ENCODE measurements at places on chromosomes 2 and 18. TPM values are rescaled to one million over a fixed set of nuclear protein-coding genes. Genes with fewer than 3 reads are reported as not detected.

LPIN2 gene
- 39.3 TPM for total RNA-seq

GAD1 gene
- total RNA-seq, result 0.31 TPM

MOGAT1 gene
- total RNA-seq, result not detected

CD8A gene
- total RNA-seq, result 0.38 TPM

LYG2 gene
- not detected for total RNA-seq

FAHD2B gene
- total RNA-seq, result 37.4 TPM

FBXO48 gene
- 0.77 TPM for total RNA-seq

PLGLB1 gene
- 8.4 TPM for total RNA-seq

DSC2 gene
- total RNA-seq, result 64.7 TPM

DNA sequence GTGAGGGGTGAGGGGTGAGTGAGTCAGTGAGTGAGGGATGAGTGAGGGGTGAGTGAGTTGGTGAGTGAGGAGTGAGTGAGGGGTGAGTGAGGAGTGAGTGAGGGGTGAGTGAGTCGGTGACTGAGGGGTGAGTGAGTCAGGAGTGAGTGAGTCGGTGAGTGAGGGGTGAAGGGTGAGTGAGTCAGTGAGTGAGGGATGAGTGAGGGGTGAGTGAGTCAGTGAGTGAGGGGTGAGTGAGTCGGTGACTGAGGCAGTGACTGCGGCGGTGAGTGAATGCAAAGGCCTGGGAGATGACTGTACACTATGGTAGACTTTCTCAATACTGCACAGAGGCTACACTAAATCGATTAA lies 16.6 kb downstream of the THAP4 start:
- no peak for DNase-seq

DNA sequence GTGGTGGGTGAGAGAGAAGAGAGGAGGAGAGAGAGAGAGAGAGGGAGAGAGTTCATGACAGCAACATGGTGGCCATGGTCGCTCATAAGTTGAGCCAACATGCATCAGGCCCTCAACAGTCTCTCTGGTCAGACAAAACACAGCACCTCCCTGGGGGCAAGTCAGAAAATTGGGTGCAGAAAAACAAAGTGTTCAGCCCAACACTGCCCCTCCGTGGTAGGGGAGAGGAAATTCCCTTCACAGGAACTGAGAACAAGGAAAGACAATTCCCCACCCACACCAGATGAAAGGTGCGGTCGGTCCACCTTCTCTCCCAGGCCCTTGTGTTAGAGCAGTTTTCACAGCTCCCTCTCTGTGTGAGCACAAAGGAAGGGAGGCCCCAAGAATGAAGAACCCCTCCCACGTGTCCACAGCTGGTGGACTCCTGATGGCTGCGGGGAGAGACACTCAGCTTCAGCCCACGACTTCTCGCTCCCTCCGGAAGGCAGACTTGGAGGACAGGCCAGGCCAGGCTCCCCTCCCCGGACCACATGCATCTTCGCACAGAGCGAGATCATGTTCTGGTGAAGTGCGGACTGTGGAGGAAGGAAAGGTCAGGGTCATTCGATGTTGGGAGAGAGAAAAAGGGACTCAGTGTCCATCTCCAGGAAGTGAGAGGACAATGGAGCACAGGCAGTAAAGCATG lies 181.7 kb downstream of the ANAPC1 start:
- no peak for DNase-seq

DNA sequence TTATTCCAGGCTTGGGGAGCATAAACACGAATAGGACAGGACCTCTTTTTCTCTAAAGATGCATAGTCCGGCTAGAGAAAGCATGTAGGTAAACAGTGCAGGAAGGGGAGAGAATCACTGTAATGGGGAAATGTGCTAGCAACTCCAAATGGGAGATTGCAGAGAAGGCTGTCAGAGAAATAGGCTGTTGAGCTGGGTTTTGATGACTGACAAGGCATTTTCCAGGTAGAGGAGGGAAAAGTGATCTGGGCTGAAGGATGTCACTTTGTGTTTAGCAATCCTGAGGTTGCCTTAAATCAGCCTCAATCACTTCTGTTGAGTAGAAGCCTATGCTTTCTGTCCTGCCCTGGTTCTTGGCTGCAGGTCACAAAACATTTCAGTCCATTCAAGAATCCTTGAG lies 242.0 kb upstream of the MEIS1 start:
- DNase-seq, result no peak

GRCh38 chr2:111173856-111174255 lies 53.1 kb downstream of the BCL2L11 start:
- DNase-seq, result no peak

GRCh38 chr2:111028720-111029119 lies 92.0 kb upstream of the BCL2L11 start:
- no peak for DNase-seq

DNA sequence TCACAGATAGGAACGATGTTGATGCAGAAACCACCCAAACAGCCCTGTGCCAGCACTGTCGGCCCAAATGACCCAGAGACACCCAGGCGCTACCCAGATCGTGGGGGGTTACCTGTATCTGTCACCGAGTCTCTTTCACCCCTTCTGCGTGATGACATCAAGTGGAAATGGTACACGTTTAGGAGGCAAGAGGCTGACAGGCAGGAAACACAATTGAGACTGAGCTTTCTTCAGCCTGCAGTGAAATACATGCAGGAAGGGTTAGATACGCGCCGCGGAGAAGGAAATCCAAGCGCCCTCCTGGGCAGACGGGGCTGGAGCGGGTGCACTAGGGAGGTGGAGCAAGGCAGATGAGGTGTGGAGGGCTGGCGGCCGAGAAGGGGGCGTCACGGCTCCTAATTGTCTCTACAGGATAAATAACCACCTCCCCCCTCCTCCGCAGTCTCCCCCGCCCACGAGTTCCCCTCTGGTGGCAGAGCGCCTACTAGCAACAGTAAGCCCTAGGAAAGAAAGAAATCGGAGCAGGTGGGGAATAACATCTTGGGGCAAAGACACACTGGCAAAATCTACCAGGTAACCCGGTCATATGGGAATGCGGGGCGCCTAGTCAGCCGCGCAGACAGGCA lies at the start of gene RNF152:
Gene RNF152 (minus strand): TSS at position 325 of the 626 bp plus-strand sequence. CDS start 76,544 bp downstream, outside the sequence.
- DNase-seq, result no peak

DNA sequence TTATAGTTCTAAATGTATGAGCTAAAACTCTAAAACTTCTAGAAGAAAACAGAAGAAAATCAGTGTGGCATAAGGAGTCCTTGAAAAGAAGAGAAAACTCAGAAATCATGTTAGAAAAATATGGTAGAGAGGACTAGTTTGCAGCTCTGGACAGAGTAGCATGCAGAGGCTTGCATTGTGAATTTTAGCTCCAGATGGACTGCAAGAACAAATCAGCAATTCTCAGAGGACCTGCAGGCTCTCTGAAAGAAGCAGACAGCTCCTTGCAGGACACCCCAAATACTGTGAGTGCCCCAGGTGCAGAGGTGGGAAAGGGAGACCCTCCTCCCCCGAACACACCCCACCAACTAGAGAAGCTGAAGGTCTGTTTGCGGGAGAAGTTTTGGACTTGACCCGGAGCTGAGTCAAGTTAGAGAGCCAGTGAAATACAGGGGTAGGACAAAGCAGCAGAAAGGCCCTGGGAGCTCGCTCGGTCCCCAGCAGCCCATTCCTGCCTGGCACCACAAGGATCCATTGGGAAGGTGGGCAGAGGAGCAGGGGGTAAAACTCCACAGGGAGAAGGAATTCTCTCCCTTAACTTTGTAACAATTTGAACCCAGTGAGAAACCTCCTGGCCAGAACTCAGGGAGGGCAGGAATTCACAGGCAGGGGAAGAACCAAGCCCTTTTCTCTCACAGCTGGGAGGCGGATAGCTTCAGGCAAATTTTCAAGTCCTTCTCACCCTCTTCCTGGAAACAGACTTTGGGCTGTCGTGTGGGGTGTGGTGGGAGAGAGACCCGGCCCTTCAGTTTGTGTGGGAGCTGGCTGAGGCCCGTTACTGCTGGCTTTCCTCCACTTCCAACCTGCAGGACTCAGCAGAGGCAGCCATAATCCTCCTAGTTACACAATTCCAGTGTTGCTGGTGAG lies 216.2 kb upstream of the SLC35G4 start:
- DNase-seq, result no peak

- no peak for DNase-seq
Observed at GRCh38 chr2:181235683-181236459, 221.3 kb upstream of the ITGA4 start.

- no peak for DNase-seq
Observed at GRCh38 chr2:232385660-232386489, 7.3 kb downstream of the ALPP start.

- no peak for DNase-seq
Observed at GRCh38 chr2:74357627-74358026, 14.4 kb upstream of the SLC4A5 start.

GRCh38 chr2:169865492-169865891 lies 38.2 kb downstream of the UBR3 start:
- no peak for DNase-seq

- no peak for DNase-seq
Observed at GRCh38 chr18:24930971-24931370, 421.0 kb downstream of the ZNF521 start.

- no peak for DNase-seq
Observed at GRCh38 chr2:181309586-181309985, 147.6 kb upstream of the ITGA4 start.

- DNase-seq, result no peak
Observed at GRCh38 chr2:207117668-207118067, 48.1 kb downstream of the KLF7 start.

- no peak for DNase-seq
Observed at GRCh38 chr2:43405829-43406228, 179.4 kb upstream of the ZFP36L2 start.

- DNase-seq, result no peak
Observed at GRCh38 chr2:190512539-190513095, 21.9 kb downstream of the NEMP2 start.

Data from mesothelial cell of epicardium (in vitro differentiated cells).